ENCODE measurements at places on chromosomes 3 and 15. TPM values are rescaled to one million over a fixed set of nuclear protein-coding genes. Genes with fewer than 3 reads are reported as not detected.

DNA sequence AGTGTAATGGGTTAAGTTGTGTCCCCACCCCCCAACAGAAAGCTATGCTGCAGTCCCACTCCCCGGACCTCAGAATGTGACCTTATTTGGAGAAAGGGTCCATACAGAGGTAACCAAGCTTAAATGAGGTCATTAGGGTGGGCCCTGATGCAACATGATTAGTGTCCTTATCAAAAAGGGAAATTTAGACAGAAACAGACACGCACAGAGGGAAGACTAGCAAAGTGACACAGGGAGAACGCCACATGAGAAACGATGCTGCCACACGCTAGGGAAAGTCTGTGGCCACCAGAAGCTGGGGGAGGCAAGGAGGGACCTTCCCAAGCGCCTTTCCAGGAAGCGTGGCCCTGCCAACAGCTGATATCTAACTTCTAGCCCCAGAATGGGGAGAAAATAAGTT lies 65.4 kb downstream of the RPN1 start:
- no peak for DNase-seq

GRCh38 chr3:12194669-12195161 lies 36.0 kb upstream of the TIMP4 start:
- no peak for DNase-seq

DNA sequence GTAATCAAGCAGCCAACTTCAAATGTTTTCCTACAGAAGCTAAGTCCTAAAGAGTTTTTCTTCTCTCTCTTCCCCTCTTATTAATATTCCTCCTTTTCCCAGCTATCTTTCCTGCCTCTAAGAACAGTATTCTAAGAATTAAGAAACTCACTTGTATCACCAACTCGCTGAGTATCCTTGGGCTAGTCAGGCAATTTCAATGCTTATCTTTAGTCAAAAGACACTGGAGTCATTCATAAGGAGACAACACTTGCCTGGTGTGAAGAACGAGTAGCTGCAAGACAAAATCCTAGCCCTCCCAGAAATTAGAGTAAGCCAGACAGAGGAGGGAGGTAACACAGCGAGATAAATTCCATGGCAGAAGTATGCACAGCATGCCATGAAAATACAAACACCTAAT lies 10.7 kb downstream of the VGLL4 start:
- DNase-seq = no peak

DNA sequence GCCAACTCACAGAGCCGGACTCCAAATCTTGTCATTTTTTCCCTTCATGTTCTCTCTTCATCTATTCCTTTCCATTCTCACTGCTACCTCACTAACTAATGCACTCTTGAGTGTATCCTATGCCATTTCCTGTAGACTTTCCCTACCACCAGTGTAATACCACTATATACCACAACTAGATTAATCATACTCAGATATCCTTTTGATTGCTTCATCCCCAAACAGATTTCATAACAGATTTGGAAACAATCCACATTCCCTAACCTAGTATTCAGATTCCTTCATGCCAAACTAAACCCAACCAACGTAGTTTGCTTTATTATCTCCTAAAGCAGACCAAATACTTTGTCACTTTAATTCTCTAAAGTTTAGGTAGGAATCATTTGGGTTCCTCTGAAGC lies 2.6 kb upstream of the PLOD2 start:
- no peak for DNase-seq

- DNase-seq = no peak
These were observed 45.0 kb upstream of the FGF12 start for GRCh38 chr3:192772240-192772894.

Gene NDUFB4
- total RNA-seq = 91.1 TPM

Gene TLR9
- total RNA-seq = 0.42 TPM

Gene MYZAP
- 4.2 TPM for total RNA-seq
